Fibroblast of skin of scalp (primary cell): ENCODE measurements at places on chromosomes 2 and 18.

DNA sequence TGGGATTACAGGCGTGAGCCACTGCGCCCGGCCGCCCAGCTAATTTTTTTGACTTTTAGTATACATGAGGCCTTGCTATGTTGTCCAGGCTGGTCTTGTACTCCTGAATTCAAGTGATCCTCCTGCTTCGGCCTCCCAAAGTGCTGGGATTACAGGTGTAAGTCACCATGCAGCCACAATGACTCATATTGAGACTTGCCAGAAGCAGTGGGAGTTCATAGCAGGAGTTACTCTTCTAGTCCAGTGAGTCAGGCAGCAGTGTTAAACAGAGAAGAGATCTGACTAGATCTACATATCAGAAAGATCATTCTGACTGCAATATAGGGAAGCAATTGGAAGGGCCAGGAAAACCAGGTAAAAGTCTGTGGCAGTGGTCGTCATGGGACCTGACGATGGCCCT lies 1.5 kb upstream of the FLACC1 start:
- DNase-seq: peak; percentile 83

GRCh38 chr2:29829841-29830240 lies 91.5 kb downstream of the ALK start:
- DNase-seq: no peak

- no peak for DNase-seq
Observed at GRCh38 chr2:151882786-151883445, 54.7 kb upstream of the ARL5A start.

GRCh38 chr2:102313025-102313424 lies 1.7 kb downstream of the IL1RL1 start:
- DNase-seq: peak; percentile 69

GRCh38 chr2:72533765-72534164 lies 292.1 kb downstream of the EXOC6B start:
- peak; percentile 33 for DNase-seq

DNA sequence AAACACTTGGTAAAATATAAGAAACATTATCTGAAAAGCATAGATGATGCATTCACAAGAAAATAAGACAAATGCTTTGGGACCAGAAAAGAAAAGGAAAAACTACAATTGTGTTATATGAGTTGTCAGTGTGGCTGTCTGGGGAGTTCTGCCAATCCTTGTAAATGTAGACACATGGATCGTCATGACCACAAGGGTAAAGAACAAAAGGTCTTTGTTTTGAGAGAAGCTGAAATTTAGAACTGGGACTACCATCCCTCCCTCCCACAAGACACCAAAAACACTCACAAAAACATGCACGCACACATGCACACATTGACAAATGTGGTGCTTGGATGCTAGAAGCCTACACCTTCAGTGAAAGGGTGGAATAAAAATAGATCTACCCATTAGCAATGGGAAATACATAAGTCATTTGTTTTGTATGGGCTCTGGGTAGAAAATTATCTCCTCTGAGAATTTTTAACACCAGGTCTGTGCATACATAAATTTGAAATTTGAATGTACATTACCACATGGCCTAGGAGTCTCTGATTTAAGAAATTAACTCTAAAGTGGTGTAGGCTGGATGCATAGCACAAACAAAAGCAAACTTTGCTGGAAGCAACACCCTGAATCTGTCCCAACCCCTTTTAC lies 266.2 kb upstream of the SLC39A10 start:
- DNase-seq: no peak

DNA sequence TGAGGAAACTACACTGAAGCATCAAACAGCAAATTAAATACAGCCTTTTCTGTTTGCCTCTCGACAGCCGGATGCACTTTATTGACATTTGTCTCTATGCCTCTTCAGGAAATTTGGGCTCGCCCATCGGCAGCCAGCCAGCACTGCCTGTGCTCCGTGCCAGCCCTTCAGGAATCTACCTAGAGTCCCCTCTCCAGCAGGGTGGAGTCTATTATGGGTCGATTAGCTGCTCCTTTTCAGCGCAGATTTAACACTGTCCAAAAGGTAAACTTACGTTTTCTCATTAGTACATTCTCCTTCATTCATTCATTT lies 91.5 kb downstream of the MYCN start:
- no peak for DNase-seq

DNA sequence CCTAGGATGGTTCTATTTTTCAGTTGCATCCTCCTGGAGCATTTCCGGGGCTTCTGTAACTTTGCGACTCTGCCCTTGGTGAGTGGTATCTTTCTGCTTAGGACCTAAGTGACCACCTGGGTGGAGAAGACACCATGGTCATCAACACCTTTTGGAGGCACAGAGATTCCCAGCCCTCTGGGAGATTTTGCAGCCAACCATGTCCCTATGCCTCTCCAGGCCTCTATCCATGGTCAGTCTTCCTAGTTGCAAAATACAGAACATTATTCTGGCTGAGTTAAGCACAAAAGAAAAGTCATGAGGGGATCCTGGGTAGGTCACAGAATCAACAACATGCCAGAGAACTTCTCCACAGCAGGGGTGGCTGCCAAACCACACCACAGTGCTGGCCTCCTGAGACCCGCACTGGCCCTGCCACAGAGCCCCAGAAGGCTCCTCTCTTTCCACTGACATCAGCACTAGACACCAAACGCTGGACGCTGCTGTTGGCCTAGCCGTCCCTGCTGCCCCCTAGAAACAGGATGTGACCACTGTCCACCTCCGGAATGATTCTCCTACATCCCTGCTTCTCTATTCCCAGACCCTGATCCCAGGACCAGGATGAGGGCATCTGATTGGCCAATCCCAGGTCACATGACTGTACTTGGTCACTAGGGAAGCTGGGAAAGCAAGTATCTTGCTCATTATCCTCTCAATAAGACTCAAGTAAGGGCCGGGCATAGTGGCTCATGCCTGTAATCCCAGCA lies 47.7 kb downstream of the SMAD7 start:
- DNase-seq: peak; percentile 87

DNA sequence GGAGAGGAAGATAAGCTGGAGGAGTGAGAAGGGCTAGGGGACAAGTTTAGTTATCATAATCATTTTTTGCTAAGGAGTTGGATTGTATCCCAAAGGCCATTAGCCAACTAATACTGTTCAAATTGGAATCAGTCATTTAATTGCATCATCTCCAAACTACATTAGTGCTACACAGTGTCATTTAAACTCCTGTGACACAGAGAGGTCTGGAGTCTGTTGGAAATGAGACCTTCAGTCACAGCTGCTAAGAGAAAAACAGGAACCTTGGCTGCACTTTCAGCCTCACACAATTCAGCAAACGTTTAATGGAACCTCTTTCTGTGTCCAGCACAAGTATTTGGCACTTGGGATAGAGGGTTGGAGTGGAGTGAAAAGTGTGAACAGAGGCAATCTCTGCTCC lies 175.5 kb upstream of the MGAT5 start:
- no peak for DNase-seq

GRCh38 chr18:7633171-7633570 lies 66.1 kb downstream of the PTPRM start:
- peak; percentile 46 for DNase-seq

DNA sequence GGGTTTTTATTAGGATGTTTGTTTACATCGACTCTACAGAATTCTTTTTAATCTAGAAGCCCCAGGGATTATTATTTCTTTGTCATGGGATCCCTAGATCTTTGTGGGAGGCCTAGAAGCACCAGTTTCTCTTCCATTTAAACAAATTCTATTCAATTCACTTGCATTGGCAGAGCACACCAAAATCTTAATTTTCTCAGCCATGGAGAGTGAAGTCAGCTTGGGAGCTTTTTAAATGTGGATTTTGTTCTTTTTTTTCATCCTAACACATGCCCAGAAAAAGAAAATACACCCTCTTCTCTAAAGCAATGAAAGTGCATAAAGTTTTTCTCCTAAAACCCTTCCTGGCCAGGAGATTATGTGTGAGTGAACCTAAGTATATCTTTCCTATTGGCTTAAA lies 38.5 kb downstream of the CDCA7 start:
- no peak for DNase-seq

GRCh38 chr2:46001741-46002506 lies 295.3 kb upstream of the EPAS1 start:
- peak; percentile 78 for DNase-seq

GRCh38 chr2:222930862-222931261 lies 70.0 kb downstream of the ACSL3 start:
- no peak for DNase-seq

DNA sequence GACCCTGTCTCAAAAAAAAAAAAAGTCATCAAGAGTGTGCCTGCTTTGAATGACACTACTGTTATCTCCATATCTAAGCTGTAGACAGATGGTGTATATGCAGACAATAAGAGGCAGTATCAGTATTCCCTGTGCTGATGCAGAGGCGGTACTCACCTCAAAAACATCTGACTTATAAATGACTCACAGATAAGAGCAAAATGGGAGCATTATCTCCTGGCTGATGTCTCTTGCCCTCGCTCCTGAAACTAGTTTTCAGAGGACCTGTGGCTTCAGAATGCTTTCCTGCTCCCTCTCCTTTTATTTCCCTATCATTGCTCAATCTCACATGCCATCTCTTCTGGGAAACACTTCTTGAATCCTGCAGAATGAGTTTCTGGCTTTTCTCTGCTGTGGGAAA lies 289.6 kb downstream of the PTPRM start:
- no peak for DNase-seq
